ENCODE measurements at places on chromosomes 11 and 22.

- no peak for DNase-seq
Observed at GRCh38 chr11:74102321-74102720, 68.5 kb downstream of the C2CD3 start.

DNA sequence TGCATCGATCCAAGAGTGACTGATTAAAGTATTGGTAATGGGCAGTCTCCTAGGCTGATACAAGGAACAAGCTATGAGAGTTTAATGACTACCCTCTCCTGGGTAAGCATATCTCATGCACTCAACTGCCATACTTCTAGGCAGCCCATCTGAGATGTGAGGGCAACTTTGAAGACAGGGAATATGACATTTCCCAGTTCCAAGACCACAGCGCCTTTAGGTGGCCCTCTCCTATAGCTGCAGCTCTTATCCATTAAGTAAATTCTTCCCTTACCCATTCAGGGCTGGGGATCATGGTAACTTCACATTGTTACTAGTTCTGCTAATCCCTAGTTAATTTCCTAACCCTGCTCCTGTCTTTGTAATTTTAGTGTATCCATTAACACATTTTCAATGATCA, 157.3 kb upstream of the CTSC start:
- DNase-seq: no peak

DNA sequence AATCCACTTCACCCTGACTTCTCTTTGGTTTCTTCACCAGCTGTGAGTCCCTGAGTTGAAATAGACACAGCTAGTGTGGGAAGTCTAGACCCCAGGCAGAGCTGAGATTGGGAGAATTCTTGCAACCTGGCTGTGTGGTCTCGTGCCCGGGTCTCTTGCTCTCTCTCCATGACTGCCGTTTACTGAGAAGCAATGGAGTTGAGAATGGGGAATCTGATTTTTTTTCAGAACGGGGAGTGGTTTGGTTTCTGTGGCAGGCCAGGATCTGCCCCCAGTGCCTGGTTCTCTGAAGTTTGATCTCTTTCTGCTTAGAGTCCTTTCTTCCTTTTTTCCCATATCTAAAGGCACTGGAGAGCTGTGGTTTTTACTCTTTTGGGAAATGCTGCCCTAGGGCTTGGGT, 1.5 kb downstream of the SIDT2 start:
- no peak for DNase-seq

DNA sequence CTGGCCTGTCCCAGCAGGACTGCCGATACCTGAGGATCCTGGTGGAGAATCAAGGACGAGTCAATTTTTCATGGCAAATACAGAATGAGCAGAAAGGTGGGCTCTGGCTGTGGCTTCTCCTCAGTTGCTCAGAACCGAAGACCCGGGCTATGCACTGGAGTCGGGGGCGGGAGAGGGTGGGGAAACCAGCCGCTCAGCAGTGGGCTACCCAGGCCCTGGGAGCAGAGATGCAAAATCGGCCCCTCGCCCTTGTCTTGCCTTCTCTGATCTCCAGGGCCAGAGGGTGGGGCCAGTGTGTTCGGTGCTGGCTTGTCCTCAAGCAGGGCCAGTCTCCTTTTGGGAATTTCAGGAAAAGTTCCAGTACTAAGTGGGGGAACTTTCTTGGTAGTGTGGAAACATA, 18.4 kb upstream of the GLB1L2 start:
- DNase-seq: no peak

- no peak for DNase-seq
Observed at GRCh38 chr22:27641049-27641795, 160.3 kb downstream of the MN1 start.

GRCh38 chr11:47506795-47507562, 46.0 kb downstream of the CELF1 start:
- no peak for DNase-seq

- DNase-seq: no peak
Observed at GRCh38 chr11:110829873-110830272, 117.6 kb upstream of the ARHGAP20 start.

DNA sequence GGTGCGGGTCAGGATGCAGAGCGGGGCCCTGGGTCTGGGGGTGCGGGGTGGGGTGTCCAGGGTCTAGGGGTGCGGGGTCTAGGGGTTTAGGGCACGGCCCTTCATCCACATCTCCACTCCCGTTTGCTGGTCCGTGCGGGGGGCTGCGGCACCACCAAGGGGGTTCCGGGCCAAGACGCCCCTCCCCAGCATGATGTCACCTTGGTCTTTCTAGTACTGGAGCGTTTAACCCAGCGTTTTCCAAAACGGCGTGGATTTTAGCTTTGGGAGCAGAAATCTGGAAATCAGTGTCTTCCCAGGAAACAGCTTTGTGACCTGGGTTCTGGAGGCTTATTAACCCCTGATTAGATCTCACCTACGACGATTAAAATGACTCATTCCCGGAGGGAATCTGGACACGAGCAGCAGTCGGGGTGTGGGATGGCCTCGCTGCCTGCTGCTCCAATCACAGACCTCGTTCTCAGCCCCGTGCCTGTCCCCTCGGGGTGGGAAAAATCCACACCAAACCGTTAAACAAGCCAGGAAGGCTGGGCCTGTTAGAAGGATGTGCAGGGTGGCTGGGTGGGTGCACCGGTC, 759 bp downstream of the AP2A2 start:
- no peak for DNase-seq

- no peak for DNase-seq
Observed at GRCh38 chr11:29051935-29052334, 943.7 kb downstream of the METTL15 start.

DNA sequence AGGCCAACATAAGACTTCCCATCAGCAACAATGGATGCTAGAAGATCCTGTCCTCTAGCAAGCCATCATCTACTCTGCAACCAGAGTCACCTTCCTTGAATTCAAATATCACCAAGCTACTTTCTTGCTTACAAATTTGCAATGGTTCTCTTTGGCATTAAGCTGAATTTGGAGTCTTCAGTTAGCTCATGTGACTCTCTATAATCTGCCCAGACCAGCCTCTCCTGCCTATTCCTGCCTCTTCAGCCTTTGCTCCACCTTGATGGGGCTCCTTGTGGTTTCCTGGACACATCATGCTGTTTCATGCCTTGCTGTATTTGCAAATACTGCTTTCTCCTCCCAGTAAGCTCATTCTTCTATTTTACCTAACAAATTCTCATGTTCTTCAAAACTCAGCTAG, 82.3 kb downstream of the RASSF10 start:
- DNase-seq: no peak

DNA sequence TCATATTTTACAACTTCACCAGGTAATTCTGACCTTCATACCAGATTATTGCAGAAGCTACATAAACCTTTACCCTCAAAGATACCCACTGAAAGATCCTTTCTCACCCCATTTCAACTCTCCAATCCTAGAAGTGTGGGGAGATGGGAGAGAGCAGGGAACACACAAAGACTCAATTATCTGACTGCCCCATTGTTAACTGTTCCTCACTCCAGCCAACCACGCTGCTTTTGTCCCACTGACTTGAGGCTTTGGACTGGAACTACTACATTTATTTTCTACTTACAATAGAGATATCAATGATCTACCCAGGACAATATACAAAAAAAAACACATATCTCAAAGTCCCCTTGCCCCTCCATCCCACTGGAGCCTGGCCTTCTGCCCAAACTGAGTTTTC, 44.7 kb upstream of the SLN start:
- peak; percentile 10 for DNase-seq

GRCh38 chr11:33052231-33052630, 12.9 kb downstream of the TCP11L1 start:
- no peak for DNase-seq
